ENCODE measurements at places on chromosomes 1 and 21.
A peak's percentile ranks its signal among the peaks of the same experiment; 100 is the strongest.

DNA sequence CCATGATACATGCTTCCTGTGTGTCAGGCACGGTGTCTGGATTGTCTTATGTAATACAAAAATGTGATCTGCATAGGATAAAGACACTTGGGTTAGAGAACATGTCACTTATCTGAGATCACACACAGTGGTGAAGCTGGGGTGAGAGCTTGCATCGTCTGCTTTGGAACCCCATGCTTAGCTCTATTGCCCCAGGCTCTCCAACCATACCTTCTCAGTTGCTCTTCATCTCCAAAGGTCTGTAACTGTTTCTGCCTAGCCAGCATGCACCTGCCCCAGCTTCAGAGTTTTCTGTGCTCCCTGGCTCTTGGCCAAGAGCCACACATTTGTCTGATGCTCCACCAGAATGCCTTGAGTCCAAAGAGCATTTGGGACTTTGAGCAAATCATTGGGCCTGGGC is 93.9 kb upstream of the COG2 start:
- no peak for DNase-seq

DNA sequence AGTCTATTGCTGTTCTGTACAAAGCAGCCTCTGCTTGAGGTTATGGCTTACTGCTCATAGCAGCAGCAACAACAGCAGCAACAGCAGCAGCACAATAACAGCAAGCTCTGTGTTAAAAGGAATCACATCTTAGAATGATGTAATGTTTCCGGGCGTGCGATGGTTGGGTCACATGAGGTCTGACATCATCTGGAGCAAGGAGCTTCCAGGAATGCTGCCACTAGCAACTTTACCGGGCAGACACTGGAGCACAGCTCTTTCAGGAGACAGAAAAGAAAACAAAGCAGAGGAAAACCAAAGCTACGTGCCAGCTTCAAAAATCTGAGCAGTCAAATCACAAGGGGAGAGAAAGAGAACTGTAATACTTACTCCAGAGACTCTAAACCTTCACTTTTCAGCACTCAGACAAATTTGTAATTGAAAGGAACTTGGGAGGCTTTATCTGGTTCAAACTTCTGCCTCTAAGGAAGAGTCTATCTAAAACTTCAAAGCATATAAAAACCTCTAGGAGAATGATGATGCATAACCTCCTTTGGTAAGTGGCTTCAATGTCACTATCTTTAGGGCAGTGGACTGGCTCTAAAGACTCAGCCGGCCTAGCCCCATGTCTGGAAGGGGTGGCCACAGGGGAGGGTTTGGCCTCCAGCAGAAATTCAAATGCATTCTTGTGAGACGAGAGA is 28.3 kb upstream of the RAB3GAP2 start:
- DNase-seq: peak; percentile 61

DNA sequence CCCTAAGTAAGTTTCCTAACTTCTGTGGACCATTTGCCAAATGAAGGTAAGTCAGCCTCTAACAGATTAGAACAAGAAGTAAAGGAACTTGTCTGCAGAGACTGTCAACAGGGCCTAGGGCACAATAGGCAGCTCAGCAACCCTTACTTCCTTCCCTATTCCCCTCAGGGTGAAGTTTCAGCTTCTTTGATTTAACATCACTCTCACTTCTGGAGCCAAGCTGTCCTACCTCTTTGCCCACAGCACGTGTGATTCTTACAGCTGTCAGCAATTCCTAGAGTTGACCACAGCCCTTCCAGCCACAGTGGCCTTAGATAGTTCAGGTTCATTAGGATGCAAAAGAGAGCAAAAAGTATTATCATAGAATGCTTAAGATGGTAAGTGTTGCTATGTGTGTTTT is 7.6 kb upstream of the EIF4G3 start:
- no peak for DNase-seq

DNA sequence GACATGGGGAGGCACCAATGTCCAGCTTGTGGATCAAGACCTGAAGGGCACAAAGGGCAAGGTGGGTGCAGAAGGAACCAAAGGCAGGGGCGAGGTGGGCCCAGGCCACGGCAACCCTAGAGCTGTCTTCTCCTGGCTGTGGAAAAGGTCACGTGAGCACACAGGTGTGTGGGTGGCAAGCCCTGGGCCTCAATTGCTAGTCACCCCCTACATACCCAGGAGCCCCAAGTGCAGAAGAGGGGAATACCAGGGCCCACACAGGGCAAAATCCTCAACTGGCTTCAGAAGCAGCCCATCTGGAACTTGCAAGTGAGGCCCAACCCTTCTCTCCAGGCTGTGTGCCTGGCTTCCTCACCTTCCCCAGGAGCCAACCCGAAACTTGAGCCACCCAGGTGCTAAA is 25.6 kb downstream of the ZBTB17 start:
- no peak for DNase-seq

- no peak for DNase-seq
These were observed 69.7 kb upstream of the RGL1 start for GRCh38 chr1:183735069-183735860.

- DNase-seq: peak; percentile 99
These were observed 41.0 kb upstream of the COL18A1 start for GRCh38 chr21:45363921-45364467.

- peak; percentile 75 for DNase-seq
These were observed 280.8 kb upstream of the DPYD start for GRCh38 chr1:98201666-98202081.

GRCh38 chr21:32626621-32627196 is 14.5 kb upstream of the CFAP298 start:
- DNase-seq: peak; percentile 79

DNA sequence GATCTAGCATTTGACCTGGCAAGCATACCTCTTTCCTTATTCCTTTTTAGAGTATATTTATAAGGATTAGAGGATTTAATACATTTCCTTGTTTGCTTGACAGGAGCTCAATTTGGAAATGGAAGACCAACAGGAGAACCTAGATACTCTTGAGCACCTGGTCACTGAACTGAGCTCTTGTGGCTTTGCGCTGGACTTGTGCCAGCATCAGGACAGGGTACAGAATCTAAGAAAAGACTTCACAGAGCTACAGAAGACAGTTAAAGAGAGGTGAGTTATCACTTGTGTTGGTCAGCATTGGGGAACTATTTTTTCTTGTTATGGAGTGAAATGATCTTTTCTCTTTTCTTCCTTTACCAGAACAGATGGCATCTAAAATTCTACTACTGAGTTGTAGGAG is 123.4 kb upstream of the BMP8A start:
- DNase-seq: no peak

- no peak for DNase-seq
These were observed 16.4 kb downstream of the REG4 start for GRCh38 chr1:119794876-119795240.

- no peak for DNase-seq
These were observed 18.8 kb downstream of the ATF6 start for GRCh38 chr1:161784968-161785367.

- no peak for DNase-seq
These were observed 11.2 kb upstream of the MATN1 start for GRCh38 chr1:30734580-30734979.

Data from GM04503 (cell line).